IPS-NIHi11 (cell line): ENCODE measurements at places on chromosomes 6 and 20.
A peak's percentile ranks its signal among the peaks of the same experiment; 100 is the strongest.

DNA sequence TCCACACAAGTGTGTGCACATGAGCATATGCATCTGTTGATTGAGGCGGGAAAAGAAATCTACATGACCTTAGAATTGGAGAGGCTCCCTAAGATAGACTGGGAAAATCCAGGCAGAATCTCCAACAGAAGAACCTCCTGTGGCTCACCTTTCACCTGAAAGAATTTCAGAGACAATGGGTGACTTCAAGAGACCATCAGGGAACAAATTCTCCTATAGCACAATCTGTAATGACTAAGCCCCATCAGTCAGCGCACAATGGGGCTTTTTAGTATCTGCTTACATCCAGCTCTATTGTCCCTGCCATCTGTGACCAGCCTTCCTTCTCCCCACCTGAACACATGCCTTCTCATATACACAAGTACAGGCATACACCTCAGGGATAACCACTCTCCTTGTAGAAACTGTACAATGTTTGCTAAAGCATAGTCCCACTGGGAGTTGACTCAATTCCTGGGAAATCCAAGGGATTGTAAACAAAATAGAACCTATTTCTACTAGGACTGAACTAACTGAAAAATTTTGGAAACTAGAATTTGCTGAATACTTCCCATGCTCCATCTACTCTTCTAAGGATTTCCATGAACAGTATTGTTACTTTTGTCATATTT lies 150.8 kb upstream of the STXBP5 start:
- peak; percentile 33 for DNase-seq

GRCh38 chr20:47872341-47872740 lies 87.1 kb upstream of the SULF2 start:
- DNase-seq, result no peak

DNA sequence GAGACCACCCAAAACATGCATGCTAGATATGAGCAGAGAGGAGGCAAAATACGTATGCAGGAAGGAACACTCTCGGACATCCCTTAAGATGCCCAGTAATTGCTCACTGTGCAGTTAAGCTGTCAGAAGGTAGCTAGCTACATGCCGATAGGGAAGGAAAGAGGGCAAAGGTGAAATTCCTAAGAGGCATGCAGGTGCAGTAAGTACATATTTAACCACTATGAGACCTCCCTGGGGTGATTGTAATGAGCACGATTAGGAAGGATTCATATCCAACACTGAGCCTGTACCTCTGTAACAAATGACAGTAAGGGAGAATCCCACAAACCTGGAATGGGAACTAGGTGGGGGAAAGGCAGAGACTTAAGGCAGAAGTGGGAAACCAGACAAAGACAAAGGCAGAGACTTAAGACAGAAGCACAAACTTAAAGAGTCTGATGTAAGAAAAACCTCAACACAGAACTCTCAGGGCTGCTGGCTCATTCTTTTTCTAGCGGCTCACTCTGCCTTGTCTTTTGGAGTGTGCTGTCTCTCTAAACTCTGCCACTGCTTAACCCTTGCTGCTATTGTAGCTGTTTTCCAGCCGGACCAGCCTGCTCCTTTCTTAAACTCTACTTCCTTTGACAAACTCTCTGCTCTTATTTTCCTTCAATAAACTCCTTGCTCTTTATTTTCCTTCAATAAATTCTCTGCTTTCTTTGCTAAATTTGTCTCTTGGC lies 148.1 kb downstream of the UBE3D start:
- DNase-seq, result no peak

- no peak for DNase-seq
These were observed 46.2 kb upstream of the ARMH2 start for GRCh38 chr6:24844903-24845302.

DNA sequence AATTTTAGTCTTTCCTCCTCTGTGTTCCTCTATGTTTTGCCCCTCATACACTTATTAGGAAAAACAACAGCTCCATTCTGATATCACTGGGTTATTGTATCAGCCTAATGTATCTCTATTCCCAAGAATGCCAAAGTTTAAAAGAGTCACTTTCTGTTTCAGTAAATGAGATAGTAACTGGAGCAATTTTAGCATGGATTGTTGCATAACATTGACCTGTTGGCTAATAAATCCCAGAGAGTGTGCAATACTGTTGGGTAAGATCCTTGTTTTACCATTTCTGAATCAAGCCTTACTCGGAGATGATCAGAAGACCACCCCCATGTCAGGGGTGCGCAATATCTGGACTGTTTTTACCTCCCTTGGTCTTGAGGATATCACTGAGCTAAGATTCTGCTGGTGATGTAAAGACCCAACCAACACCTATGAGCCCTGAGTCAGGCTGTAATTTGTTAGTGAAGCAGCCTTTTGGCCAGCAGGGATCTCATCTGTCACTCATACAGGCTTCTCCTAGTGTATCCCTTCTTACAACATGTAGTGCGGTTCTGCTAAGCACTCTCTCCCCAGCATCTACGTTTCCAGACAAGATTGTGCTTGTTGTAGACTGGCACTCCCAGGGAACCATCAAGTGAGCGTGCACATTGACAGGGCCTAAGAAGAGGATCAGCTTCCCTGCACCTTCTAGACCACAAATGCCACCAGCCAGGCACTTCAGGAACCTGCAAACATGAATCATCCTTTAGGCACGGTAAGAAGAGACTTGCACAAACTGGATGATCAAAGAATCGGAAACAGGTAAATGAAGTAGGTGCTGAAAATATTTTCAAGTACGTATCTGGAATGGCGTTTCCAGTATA lies 11.5 kb upstream of the IPCEF1 start:
- DNase-seq, result no peak

DNA sequence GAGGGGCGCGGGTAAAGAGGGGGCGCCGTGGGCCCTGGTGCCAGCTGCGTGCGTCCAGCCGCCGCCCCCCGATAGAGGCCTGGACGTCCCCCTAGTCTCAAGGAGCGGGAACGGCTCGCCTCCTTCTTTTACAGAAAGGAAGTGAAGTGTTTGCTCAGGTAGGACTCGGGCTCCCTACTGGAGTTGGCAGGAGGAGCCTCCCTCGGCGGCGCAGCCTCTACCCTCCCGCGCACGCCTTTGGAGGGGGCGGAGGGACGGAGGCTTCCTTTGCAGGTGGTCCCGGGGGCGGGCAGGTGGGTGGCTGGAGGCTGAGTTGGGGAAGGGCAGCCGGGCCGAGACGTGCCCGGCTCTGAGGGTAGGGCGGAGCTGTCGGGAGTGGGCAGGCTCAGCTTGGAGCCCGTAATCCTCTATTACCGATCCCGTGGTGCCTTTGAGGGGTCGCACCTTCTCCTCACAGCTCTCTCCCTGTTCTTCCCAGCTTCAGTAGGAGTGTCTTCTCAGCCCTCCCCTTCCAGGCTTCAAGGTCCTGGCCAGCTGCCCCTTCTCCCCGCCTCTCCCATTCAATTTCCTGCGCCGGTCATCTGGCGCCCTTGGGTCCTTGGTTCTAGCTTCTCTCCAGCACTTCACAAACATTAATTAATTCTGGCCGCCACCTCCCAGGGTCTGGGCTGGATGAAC lies 728 bp downstream of the ITPR3 start:
- DNase-seq, result peak; percentile 76

DNA sequence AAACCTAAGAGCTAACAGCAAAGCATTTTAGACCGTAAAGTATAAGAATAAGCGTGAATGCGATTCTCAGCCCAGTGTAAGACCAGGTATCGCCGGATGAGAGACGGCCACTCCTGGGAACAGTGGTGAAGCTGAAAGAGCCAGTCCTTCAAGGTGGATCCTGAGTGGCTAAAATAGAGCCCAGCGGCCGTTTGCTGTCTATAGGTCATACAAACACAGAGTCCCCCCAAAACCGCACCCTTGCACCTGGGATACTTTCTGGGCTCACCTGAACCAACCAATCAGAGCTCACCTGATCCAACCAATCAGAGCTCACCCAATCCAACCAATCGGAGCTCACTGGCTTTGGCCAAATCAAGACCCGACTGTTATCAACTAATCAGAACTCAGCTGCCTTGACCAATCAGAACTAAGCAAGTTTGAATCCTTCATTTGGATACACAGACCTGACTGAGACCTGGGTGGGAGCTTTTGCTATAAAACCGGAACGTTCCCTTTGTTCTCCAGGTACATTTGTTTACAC lies 248.2 kb downstream of the DLL1 start:
- DNase-seq, result no peak

- DNase-seq, result no peak
These were observed 244.0 kb upstream of the JAG1 start for GRCh38 chr20:10917826-10918225.

GRCh38 chr6:132060591-132060990 lies 109.4 kb upstream of the CCN2 start:
- no peak for DNase-seq

DNA sequence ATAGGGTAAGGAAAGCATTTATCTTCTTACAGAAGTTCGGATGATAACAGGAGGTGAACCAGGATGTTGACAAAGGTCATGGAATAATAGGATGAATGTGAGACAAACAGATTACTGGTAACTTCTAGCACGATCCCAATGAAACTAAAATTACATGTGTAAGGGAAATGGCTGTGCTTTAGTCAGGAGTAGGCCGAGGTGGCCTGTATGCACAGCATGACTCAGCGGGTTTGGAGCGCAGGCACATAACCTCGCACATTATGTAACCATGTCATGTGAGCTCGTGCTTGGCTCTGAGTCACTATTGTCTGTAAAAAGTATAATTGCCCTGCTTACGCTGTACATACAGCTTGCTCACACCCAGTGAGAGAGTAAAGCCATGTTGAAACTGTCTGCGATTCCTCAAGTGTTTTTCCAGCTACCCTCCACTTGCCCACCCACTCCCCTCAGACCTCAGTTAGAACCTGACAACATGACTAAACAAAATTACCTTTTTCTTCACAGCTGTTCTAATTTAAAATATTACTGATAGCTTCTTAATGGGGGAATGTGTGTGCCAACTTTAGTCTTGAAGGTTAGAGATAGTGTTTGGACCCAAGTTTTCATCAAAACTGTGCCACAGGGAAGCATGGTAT lies 8.2 kb downstream of the CYB5R4 start:
- no peak for DNase-seq

DNA sequence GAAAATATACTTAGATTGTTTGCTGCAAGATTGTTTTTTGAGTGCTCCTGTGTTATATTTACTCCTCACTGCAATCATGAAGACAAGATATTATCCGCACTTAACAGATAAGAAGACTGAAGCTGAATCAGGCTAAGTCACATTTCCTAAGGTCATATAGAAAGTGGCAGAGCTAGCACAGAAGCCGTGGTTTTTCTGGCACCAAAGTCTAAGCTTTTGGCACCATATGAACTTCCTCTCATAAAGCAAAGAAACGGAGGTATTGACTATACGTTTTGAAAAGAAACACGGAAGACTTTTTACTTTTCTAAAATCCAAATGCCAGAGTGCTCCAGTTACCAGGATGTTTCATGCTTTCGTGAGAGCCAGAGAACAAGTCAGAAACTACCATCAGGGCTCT lies 9.3 kb upstream of the DTD1 start:
- DNase-seq, result no peak

- DNase-seq, result no peak
These were observed 28.0 kb upstream of the MLIP start for GRCh38 chr6:54083287-54083686.

GRCh38 chr6:128244751-128245405 lies 275.5 kb downstream of the PTPRK start:
- DNase-seq, result no peak

DNA sequence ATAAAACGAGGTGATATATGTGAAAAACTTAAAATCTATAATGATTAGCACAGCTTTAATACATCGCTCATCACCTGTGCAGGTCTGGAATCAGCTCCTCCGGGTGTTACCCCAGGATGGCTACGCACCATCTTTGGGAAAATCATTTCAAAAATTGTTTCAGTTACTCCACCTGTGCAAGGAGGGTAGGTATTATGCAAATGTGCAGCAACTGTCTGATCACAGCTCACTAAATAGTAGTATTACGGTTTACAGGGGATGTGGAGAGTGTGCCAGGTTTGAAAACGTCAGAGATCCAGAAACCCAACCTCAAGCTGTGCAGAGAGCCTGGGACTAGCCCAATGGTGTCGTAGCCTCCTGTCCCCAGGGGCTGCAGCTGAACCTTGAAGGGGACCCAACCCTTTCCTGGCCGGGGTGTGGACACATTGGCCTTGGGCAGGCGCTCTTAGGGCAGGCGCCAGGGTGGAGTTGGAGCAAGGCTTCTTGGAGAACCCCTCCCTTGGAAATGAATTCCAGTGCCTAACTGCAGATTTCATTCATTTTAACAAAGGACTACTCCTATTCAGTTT lies 24.2 kb upstream of the SGK1 start:
- no peak for DNase-seq

GRCh38 chr6:33128318-33128717 lies 52.5 kb downstream of the HLA-DPB1 start:
- DNase-seq, result no peak

- no peak for DNase-seq
These were observed 57.2 kb downstream of the EYA4 start for GRCh38 chr6:133298335-133298734.

DNA sequence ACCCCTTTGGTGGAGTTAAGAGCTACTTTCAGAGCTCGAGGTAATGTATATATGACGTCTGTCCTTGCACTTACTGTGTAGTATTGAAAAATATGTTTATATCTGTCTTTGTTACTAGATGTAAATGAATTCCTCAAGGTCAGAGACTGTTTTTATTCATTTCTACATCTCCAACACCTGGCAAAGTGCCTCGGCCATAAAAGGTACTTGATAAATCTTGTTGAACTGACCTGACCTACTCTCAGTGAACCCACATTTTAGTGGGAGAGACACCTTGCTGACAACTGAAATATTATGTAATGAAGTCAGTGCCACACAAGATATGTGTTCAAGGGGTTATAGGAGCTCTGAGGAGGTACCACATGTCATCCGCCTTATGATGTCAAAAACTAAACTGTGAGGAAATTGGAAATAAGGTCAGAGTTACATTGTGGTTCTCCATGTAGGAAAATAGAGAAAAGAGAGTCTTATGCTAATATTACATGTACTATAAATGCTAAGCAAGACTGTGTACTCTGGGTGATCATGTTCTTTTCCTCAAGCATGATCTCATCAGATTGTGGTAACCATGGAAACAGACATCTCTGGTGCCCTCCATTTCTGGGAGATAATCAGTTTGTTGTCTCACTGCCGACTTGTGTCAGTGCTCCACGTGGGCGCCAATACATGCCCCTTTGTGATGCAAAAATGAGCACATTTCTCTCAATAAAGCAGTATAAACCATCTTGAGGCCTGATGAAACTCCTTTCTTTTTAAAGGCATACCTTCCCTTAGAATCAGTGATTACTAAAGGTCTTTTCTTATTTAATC lies 5.7 kb upstream of the TMEM30A start:
- DNase-seq, result peak; percentile 36

DNA sequence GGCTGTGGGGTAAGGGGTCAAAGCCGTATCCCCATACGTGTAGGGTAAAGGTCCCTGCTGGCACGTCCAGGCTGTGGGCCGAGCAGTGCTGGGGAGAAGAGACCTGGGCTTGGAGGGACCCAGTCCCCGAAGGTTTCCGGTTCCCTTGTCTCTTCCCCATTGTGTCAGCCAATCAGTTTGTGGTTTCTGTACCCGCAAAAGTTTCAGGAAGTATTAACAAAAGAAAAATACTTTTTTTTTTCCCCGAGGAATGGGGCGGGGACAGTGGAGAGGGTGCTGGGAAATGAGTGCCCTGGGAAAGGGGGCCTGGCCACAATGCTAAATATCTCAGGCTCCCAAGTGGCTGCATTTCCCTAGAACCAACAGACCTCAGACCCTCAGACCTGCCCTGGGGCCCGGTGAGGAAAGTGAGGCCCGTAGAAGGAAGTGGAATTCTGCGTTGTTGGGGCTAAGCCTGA lies 15.2 kb upstream of the AMD1 start:
- no peak for DNase-seq

GRCh38 chr6:163605385-163606097 lies 191.0 kb downstream of the QKI start:
- DNase-seq, result no peak

GRCh38 chr6:43089874-43090558 lies 13.9 kb downstream of the PTK7 start:
- peak; percentile 39 for DNase-seq
